GM13977 (cell line): ENCODE measurements at places on chromosomes 11 and 22.

- DNase-seq, result no peak
These were observed 43.9 kb upstream of the FAT3 start for GRCh38 chr11:92180664-92181251.

DNA sequence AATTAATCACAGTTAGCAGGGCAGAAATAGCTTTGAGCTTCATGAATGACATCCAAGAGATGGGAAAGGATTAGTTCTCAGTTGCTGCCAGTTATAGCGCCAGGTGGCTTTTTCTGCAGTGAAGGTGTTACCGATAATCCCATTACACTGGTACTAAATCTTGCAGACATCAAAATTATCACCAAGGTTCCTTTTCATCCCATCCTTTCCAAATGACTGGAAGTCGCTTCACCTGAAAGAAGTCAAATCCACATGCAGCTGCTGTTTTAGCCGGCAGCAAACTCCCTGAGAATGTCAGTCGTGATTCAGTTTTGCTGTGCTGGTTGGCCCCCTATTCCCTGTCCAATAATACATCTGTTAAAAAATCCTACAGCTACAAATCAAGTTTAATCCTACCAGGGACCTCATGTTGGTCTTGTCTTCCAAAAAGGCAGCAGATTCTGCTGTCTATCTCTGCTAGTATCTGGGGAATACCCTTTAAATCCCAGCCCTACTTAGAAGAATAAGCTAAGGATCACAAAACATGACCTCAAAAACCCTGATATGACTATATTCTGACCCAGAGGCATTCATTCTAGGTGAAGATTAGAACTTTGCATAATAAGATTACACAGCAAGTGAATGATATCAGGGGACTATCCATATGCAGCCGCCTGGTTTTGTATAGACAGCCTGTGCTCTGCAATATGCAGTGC is 31.7 kb downstream of the IMMP1L start:
- DNase-seq, result no peak

DNA sequence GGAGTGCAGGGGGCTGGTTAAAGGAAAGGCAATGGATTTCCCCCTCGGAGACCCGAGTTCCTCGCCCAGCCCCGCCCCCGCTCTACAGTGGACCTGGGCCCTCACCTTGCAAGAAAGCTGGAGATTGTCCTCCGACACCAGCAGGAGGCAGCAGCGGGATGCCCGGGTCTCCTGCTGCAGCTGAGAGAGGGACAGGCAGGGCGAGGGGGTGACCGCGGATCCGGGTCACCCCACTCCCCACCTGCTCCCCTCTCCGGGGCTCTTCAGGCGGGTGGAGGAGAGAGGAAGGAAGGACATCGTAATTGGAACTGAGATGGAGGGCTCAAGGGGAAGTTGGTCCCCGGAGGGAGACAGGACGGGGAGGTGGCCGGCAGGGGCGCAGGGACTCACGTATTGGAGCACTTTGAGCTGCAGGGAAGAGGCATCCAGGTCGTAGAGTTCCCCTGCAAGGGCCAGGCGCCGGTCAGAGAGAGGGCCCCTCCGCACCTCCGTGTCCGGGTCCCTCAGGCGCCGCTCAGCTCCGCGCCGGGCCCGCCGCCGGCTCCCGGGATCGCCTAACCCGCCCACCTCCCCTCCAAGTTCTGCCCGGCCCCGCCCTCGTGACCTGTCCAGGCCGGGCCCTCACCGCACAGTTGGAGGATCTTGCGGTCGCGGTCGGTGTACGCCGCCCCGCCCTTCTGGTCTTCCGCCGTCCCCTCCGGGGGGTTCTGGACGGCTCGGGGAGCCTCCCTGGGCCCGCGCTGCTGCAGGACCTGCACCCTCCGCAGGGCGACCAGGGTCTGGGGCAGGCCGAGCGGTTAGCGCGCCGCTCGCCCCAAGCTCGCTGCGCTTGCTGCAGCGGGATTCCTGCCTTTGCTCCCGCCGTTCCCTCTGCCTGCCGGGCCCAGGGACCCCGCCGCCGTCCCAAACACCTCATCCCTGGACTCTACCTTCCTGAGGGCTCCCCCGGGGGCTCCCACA is 84.1 kb downstream of the PDE2A start:
- DNase-seq, result peak; percentile 64

GRCh38 chr11:122813176-122813893 is 25.0 kb upstream of the CRTAM start:
- no peak for DNase-seq

DNA sequence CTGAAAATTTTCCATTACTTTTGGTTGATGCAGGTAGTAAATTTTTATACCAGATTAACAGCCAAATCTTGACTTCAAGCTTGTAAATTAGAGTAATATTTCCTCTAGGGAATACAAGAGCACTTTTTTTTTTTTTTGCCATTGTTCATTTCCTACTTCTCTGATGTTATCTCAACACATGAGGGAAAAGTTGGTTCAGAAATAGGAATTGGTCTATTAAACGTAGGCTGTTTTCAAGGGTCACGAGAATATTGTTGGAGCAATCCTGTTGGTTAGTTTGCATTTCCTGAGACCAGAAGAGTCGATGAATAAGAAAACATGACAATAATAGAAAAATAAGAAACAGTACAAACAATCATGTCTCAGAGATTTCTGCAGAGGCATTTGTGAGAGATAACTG is 453.9 kb upstream of the CCDC179 start:
- DNase-seq, result no peak

GRCh38 chr11:117814204-117814765 is 10.3 kb downstream of the FXYD2 start:
- DNase-seq, result no peak

DNA sequence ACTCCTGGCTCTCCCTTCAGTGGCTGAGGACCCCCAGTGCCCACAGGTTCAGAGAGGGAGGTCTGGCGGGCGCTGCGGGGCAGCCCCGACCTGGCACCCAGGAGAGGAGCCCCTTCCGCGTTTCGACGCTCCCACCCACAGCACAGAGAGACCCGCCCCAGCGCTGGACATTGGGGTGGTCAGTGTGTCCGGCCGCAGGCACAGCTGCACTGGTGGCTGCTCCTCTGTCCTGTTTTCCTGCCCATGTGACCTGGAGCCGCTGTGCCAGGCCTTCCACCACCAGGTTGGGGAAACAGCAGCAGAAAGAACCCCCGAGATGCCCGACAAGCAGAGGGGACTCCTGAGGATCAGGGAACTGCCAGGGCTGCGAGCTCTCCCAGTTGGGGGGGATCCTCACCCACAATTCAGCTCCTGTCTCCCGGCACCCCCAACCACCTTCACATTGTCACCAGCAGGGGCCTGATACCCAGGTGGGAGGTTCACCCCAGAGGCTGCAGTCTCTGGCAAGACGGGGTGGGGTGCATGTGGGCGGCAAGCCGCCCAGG is 13.6 kb downstream of the KRTAP5-5 start:
- no peak for DNase-seq

- no peak for DNase-seq
These were observed 35.9 kb upstream of the GRAMD4 start for GRCh38 chr22:46584081-46584921.

DNA sequence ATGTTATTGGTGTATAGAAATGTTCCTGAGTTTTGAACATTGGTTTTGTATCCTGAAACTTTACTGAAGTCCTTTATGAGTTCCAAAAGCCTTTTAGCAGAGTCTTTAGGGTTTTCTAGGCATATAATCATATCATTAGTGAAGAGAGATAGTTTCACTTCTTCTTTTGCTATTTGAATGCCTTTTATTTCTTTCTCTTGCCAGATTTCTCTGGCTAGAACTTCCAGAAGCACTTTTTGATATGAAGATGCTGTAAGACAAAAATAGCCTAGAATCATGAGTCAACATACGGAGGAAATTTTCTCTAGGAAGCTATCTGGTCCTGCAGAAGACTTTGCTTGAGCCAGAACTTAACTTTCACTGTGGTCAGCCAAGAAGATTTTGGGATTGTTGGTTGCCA is 86.7 kb upstream of the IZUMO1R start:
- DNase-seq, result no peak

DNA sequence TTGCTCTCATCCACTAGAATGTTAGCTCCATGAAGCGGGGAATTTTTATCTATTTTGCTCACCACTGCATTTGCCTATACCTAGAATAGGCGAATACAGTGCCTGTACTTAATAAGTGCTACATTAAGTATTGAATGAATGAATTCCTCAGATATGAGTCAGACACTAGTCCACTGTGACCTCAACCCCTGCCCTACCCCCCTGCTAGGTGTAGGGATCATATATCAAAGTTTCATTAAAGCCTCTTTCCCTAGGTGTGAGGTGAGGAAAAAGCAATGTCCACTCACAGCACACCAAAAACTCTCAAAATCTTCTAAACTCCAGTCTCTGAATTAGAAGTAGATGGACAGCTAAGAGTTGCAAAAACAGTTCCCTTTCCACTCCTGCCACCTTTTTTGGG is 9.8 kb upstream of the PSMA1 start:
- DNase-seq, result no peak

GRCh38 chr11:2389377-2390026 is 11.0 kb upstream of the TSSC4 start:
- DNase-seq, result no peak

DNA sequence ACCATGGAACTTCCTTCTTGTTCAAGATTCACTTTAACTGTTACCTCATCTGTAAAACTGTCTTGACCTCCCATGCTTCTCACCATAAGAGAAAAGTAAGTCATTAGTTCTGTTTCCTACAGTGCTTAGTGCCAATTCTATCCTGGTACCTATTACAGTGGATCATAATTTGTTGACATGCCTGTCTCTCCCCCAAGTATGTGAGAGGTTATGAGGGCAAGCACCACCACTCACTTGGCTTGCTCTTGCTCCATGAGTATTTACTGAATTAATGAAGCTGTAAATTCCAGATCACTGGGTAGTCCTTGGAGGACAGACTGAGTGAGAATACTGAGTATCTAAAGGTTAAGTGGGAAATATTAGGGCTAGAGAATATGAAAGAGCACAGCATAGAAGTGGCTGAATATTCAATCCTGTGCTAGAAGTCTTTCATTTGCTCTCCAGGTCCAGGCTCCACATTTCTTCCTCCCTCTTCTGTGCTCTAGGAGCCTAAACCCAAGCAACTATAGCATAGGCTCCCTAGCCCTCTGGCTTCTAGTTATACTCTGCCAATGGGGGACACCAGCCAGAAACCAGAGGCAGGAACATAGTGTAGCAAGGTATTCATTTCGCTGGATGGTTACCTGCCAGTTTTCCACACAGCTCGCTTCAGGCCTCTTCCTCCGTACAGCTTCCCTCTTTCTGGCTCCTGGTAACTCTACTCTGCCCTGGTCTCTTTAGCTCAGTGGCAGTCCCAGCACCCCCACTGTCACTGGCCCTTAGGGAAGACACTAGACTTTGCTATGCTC is 118.2 kb upstream of the SLC5A12 start:
- DNase-seq, result no peak

GRCh38 chr11:92050305-92050704 is 174.3 kb upstream of the FAT3 start:
- DNase-seq, result no peak
